ENCODE measurements at places on chromosomes 5 and 9.

GRCh38 chr9:127166651-127167524 is 44.5 kb upstream of the ANGPTL2 start:
- no peak for DNase-seq

DNA sequence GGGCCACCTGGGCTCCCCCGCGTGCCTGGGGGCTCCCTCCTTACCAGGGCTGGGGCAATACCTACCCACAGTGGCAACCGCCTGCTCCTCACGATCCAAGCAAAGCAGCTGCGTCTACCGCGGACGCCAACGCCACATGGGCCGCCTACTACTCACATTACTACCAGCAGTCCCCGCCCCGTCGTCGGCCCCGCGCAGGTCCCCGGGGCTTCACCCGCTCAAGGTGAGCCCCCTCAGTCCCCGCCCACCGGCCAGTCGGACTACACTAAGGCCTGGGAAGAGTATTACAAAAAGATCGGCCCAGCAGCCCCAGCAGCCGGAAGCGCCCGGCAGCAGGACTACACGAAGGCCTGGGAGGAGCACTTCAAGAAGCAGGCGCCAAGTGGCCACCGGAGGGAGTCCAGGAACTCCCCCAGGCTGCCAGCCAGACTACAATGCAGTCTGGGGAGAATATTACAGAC is 106.0 kb upstream of the MTAP start:
- no peak for DNase-seq

- no peak for DNase-seq
Observed at GRCh38 chr5:71582945-71583584, 4.1 kb upstream of the MCCC2 start.

DNA sequence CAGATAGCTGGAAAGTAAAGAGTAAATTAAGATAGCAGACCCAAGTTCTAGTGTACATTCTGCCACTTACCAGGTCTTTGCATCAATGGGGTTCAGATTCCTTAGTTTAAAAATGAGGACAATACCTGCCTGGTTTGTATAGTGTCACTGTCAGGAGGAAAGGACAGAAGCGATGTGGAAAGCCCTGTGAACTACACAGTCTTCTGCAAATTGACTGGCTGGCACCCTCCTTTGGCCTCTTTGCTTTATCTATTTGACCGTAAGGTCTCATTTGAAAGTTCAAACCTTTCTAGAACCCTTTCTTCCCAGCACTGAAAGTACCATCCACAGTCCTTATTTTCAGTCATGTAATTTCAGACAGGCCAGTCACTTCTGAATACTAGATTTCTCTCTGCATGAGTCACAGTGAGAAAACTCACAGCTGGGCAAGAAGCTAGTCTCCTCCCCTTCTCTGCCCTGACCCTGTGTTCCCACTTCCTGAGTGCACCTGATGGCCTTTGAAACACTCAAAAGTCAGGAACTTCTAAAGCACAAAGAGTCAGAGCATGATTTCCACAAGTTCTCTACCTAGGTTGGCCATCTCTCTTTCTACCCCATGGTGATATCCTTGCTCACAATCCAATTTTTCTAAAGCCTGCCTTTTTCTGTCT is 91.3 kb upstream of the RASEF start:
- no peak for DNase-seq

- no peak for DNase-seq
Observed at GRCh38 chr5:117888688-117889087, 1099.7 kb downstream of the DTWD2 start.

DNA sequence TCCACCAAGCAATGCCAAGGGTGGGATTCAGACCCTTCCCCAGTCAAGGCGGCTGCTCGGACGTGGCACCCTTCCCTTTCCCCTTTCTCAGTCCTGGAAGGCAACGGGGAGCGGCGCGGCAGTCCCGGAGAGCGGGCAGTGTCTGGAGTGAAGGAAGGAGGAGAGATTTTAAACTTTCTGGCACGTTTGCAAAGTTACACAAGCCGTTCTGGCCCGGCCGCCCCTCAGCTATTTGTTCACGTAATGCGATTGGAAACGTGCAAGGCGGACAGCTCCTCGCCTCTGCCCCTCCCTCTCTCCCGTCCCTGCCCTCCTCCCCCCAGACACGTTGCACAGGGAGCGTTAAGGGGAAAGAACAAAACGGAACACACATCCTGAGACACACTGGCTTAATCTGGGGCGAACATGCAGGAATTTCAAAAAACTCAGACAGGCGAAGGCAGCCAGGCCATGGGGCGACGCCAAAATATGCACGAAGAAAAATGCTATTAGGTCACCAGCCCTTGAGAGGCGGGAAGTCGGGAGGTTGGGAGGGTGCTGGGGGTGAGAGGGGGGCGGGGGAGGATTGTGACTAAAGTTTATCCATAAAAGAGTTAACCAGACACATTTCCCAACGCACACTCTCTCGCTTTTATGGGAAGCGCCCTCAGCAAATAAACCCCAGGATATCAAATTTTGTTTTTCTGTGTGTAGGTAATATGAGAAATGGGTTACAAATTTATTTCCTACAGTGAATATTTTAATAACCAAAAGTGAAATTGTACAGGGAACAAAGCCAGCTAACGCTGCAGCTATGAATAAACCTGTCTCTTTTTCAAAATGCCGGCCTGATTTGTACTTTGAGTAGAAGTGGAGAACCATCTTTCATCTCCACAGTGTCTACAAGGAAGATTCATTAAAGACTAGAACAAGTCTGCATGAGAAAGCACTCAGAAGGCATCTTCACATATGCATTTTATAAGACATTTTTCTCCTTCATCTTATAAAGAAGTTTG is at the start of gene LOX:
Gene LOX, minus strand, starts transcription at position 144 of the 995 bp plus-strand sequence. CDS start 274 bp downstream, outside the sequence.
- no peak for DNase-seq

All from stimulated activated CD8-positive, alpha-beta memory T cell treated with anti-CD3 and anti-CD28 coated beads, Interleukin-12 subunit alpha, Interleukin-12 subunit beta, amount 100 ng/mL, for 1 hour (primary cell).